ENCODE measurements at places on chromosomes 7 and 10. TPM values are rescaled to one million over a fixed set of nuclear protein-coding genes. Genes with fewer than 3 reads are reported as not detected.

The DGKB gene
- 9.0 TPM for total RNA-seq

The PPRC1 gene
- total RNA-seq: 8.6 TPM

The MOGAT3 gene
- not detected for total RNA-seq

The KRIT1 gene
- 92.1 TPM for total RNA-seq

The ARMC3 gene
- total RNA-seq: 3.3 TPM

The AMZ1 gene
- total RNA-seq: 1.6 TPM

The INTS15 gene
- total RNA-seq: 22.4 TPM

The NODAL gene
- total RNA-seq: 2.0 TPM

The SCART1 gene
- under 0.01 TPM for total RNA-seq

The GDF2 gene
- total RNA-seq: not detected

The CPA2 gene
- not detected for total RNA-seq

The OR9A2 gene
- total RNA-seq: under 0.01 TPM

The FKBP6 gene
- total RNA-seq: not detected

DNA sequence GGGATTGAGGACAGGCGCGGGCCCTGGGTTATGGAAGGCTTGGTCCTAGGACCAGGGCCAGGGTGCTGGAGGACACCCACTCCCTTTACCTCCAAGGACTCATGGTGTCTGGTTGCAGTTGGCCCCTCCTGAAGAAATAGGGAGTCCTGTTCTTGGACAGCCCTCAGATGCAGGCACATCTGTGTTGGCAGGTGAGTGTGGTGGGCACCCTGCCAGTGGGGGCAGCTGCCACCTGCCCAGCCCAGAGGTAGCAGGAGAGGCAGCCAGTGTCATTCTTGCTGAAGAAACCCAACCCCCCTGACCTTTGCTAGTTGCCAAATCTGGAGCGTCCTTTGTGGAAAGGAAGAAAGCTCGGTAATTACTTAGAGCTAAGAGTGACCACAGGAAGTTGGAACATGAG, 8.3 kb downstream of the GALNT17 start:
- no peak for DNase-seq

- no peak for DNase-seq
Observed at GRCh38 chr10:131651674-131652437, 249.0 kb upstream of the PPP2R2D start.

DNA sequence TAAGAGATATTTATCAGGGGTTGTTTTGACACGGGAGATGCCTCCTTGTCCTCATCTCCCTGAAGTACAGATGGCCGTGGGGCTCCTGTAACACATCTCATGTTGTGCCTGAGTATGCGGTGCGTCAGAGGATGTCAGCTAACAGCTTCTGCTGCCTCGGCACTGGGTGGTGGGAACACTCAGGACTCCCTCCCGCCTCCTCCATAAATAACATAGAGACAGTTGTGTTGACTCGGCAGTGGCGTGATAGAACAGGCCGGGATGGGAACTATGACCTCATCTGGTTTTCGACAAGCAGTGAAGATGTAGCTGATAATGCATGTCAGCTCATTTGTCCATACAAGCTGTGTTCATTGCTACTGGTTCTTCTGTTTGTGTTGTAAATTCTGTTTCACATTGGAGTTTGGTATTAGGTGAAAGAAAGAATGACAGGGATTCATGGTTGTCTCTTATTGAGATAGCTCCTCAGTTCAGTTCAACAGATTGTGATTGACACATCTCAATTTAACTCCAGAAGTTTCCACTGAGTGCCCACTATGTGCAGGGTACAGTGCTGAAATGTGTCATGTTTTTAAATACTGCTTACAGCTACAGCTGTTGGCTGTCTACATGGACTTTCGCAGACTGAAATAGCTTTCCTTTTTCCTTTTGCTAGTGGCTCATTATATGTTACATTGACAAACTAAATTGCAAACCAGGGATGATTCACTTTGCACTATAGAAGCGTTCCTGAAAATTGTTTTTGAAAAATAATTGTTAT, 87.4 kb downstream of the CHN2 start:
- peak; percentile 41 for DNase-seq

- no peak for DNase-seq
Observed at GRCh38 chr10:28627102-28627501, 50.2 kb upstream of the BAMBI start.

GRCh38 chr10:1978584-1978983, 241.3 kb upstream of the ADARB2 start:
- DNase-seq: no peak

DNA sequence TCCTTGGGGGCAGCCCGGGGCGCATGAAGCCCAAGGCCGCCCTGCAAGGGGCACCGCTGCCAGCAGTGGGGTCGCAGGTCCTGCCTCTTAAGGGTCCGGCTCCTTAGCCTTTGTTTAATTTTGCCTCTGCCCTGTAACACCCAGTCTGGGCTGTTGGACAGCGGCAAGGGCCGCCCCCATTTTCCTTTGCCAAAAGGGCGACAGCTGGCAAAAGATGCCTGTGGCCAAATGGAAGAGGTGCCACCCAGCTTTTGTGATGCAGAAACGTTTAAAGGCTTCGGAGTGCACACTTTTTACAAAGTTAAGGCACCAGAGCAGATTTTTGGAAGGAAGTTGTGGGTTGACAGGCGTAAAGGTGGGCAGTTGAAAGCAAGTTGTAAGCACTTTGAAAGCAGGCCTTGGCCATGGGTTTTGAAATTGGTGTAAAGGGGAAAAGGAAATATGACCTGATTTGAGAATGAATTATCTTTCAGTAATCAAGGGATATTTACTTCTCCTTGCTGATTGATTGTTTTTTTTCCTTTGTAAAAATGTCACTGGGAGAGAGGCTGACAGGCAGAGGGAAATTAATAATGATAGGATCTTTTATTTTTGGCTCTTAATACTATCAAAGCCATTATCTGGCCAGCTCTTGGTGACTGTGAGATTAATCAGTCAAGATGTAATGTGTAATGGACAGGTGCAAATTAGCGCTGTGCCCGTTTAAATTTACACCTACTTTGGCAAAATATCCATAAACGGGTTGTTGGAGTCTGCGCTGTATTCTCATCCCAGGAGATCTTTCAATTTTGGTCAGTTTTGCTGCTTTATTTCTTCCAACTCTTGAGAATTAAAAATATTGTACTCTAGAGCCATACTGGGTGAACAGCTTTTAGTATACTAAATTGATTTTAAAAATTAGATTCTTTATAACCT, 1.2 kb downstream of the CASD1 start:
- peak; percentile 45 for DNase-seq

GRCh38 chr10:70115948-70116682, 16.5 kb downstream of the AIFM2 start:
- no peak for DNase-seq

DNA sequence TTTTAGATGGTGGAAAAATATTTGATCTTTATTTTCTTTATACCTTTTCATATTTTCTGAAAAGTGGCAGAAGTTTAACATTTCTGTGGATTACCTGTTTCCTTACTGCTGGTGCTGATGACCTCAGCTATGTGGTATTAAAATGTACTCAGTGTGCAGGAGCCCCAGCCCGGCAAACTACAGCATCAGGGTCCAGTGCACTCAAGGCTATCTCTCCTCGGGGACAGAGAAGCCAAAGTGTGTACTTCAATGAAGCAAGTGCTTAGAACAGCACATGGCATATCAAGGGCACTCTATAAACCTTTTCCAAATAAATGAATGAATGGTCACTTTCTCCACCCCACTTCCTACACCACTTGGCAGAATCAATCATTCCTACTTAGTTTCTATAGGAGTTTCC, 111.8 kb downstream of the HIP1 start:
- no peak for DNase-seq

DNA sequence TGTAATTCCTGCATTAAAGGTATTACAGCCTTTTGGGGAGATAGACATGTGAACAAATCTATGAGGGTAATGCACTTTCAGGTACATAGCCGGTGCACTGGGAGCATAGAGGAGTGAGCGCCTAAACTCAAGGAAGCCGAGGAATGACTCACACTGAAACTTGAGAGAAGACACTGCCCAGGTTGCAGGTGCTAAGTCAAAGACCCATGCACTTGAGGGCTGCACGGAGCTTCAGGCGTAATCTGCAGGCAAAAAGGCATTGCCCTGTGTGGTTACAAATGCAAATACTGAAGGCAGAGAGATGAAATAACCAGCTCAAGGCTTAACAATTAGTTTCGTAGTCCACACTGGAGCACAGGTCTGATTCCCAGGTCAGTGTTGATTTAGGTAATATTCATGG, 51.0 kb upstream of the OSBPL3 start:
- no peak for DNase-seq

- DNase-seq: no peak
Observed at GRCh38 chr7:134900166-134900982, 85.9 kb upstream of the AGBL3 start.

DNA sequence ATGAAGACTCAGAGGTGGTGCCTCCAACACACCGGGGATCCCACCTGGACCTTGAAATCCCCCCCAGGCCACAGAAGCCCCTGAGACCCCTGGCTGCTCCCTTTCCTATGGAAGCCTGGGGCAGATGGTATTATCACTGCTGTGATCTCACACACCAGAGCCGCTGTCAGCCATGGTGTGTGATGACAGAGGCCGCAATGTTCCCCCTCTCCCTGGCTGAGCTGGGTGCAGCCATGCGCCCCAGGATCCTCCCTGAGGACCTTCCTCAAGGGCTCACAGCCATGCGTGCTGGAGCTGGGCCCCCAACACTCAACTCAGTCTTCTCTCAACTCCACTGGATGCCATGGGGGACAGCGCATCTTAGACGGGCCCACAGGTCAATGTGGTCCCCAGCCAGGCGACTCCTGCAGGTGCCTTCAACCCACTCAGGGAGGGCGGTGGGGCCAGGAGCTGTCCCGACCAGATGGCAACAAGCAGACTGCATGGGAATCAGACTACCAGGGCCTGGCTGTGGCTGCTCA, 44.9 kb downstream of the VIPR2 start:
- DNase-seq: no peak

- no peak for DNase-seq
Observed at GRCh38 chr10:106224676-106225075, 939.8 kb downstream of the SORCS1 start.

DNA sequence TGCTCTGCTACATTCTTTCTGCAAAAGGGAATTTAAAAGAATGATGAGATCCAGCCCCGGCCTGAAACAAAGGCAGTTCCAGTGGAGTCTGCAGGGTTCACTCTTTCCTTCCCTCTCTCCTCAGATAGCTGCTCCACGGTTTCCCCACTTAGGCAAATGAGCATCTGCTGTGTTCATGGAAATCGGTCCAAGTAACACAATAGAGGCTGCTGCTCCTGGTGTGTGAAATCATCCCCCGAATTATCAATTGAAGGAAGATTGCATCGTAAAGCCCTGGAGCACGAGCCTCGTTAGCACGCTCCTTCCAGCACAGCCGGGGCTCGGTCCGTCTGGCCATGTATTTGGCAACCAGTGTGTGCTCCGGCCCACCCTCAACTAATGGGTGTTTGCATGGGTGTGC, 108.3 kb upstream of the DPP6 start:
- no peak for DNase-seq

GRCh38 chr7:30785786-30786185, 14.6 kb downstream of the MINDY4 start:
- DNase-seq: no peak

DNA sequence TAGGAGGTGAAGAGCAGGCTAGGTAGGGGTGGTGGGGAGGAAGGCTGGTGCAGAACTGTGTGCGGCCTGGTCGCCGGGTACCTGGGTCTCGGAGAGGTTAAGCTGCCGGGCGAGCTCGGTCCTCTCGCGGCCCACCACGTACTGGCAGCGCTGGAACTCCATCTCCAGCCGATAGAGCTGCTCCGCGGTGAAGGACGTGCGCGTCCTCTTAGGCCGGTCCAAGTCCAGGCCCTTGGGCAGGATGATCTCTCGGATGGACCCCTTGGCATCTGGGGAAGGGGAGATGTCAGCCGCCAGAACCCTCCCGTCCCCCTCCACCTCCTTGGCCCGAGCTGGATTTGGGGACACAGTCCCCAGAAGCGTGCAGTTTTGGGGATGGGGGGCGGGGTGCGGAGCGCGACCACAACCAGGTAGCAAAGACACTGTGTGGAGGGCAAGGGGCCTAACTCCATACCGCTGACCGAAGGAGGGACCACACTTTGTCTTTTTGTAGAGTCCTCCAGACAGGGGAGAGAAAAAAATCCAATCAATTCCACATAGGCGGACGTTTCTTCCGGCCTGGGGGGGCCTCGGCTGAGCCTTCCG, 1.6 kb downstream of the VAX1 start:
- no peak for DNase-seq

DNA sequence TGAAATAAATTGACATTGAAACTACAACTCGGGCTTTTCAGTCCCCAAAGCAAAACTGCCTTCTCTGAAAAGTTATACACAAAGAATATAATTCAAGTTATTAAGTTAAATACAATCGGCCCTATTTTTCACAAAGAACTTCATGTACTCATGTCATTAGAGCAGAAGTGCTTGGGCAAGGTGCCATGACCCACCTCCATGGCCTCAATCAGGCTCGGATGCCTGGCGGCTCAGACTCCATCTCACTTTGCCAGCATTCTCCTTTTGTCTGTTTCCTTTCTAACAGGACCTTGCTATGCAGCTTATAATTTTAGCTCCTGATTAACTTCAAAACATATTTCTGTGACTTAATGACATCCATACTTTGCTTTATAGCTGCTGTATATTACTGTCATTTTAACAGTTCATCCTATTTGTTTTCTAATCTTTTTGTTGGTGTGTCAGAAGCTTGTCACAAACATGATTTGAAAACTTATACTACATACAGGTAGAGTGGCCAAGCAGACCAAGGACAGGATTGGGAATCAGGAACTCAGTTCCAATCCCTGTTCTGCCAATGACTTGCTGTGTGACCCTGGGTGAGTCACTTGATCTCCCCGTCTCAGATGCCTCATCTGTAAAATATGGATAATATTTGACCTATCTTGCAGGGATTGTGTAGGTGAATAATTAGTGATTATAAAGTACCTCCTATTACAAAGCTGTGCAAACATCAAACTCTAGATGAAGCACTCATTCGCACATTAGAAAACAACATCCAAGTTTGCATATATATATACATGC, 60.8 kb upstream of the ITGA8 start:
- no peak for DNase-seq

DNA sequence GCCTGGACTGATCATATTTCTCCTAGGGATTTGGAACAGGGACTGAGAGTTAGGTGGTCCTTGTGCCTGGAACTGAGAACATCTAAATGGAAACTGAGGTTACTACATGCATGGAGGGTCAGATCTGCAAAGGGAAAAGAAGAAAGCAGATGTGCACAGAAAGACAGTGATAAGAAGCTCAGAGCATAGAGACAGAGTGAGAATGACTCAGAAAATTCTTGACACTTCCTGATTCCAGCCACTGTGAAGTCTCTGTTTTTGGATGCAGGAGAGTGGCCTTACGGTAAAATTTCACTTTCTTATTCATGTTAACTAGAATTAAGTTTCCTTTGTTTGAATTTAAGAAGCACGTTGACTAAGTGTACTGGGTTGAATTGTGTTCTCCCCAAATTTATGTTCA, 241.7 kb downstream of the TMEM26 start:
- DNase-seq: no peak

- no peak for DNase-seq
Observed at GRCh38 chr7:156666368-156667109, 26.0 kb downstream of the RNF32 start.

DNA sequence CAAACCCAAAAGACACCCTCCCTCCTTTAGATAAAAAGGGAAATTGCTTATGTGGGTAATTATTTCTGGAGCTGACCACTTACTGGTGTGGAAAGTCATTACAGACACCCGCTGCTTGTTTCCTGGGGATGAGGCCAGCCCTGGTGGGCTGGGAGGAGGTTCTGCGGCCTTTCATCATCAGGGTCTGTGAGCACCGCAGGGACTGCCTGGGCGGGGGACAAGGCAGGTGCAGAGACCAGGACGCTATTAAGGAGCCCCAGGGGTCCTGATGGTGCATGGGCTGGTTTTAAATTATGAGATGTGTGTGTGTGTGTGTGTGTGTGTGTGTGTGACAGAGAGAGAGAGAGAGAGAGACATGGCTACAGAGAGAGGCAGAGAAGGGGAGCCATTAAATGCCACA, 171.2 kb downstream of the DNAJB6 start:
- no peak for DNase-seq

- no peak for DNase-seq
Observed at GRCh38 chr10:132240156-132240555, 53.4 kb downstream of the DPYSL4 start.

All from frontal cortex (tissue), 4 donors.